ENCODE measurements at places on chromosomes 13 and 19. TPM values are rescaled to one million over a fixed set of nuclear protein-coding genes. Genes with fewer than 3 reads are reported as not detected.

The SPACA4 gene
- not detected for total RNA-seq

The KLK15 gene
- not detected for total RNA-seq

The ITGBL1 gene
- total RNA-seq, result 2.0 TPM

The TEKTIP1 gene
- total RNA-seq, result 0.41 TPM

The IRGC gene
- not detected for total RNA-seq

The SIGLEC14 gene
- total RNA-seq, result 0.41 TPM

The ERICH4 gene
- total RNA-seq, result not detected

The CEACAM16 gene
- not detected for total RNA-seq

The RFXAP gene
- total RNA-seq, result 5.3 TPM

The COL4A2 gene
- total RNA-seq, result 47.3 TPM

The SHD gene
- 2.0 TPM for total RNA-seq

The SIGLECL1 gene
- not detected for total RNA-seq

The SLC17A7 gene
- total RNA-seq, result 13.9 TPM

The FOXO1 gene
- total RNA-seq, result 9.8 TPM

The TEX101 gene
- total RNA-seq, result not detected

The PLPP2 gene
- 2.4 TPM for total RNA-seq

The KLK2 gene
- total RNA-seq, result not detected

The UPF3A gene
- 43.6 TPM for total RNA-seq

The SLC5A5 gene
- total RNA-seq, result 2.9 TPM
